Mesenteric fat pad (tissue), 1 donor: ENCODE measurements at places on chromosomes 12 and 14. TPM values are rescaled to one million over a fixed set of nuclear protein-coding genes. Genes with fewer than 3 reads are reported as not detected.

The CAPZA3 gene
- total RNA-seq, result not detected

The LRRC10 gene
- total RNA-seq, result not detected

The TBX3 gene
- total RNA-seq, result 16.5 TPM

The GARIN6 gene
- total RNA-seq, result not detected

The SMARCD1 gene
- 63.1 TPM for total RNA-seq

The NID2 gene
- total RNA-seq, result 66.2 TPM

The MBD6 gene
- 66.0 TPM for total RNA-seq

The SIX4 gene
- total RNA-seq, result 1.9 TPM

The HHIPL1 gene
- 3.8 TPM for total RNA-seq

The KRT78 gene
- total RNA-seq, result not detected

The ZNF385A gene
- 31.9 TPM for total RNA-seq

GRCh38 chr12:48851883-48852733 is at the start of gene DDX23:
Gene DDX23, minus strand, starts transcription at chr12:48852163. Its CDS starts 6,381 bp downstream, at chr12:48845782.
- peak; percentile 96 for DNase-seq

DNA sequence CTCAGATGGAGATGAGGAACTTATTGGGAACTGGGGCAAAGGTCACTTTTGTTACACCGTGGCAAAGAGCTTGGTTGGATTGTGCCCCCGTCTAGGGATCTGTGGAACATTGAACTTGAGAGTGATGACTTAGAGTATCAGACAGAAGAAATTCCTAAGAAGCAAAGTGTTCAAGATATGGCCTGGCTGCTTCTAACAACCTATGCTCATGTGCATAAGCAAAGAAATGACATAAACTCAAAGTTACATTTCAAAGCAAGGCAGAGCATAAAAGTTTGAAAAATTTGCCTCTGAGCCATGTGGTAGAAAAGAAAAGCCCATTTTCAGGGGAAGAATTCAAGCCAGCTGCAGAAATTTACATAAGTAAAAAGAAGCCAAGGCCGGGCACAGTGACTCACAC is 21.5 kb upstream of the RAP1B start:
- no peak for DNase-seq

DNA sequence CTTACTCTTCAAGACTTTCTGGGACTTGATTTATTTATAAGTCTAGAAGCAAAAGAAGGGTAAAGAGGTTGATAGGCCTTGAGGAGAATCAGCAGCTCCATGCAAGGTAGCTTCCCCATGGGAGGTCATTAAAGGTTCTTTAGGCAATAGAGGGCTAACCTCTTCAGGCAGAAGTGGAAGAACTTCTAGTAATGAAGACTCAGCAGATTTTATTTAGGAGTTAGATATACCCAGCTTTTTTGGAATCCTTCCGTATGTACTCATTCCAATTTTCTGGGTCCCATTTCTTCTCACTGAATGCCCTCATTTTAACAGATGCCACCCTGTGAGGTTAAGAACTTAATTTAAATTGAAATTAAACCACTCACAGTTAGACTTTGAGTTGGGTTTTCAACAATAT is 565.6 kb downstream of the LRFN5 start:
- no peak for DNase-seq

DNA sequence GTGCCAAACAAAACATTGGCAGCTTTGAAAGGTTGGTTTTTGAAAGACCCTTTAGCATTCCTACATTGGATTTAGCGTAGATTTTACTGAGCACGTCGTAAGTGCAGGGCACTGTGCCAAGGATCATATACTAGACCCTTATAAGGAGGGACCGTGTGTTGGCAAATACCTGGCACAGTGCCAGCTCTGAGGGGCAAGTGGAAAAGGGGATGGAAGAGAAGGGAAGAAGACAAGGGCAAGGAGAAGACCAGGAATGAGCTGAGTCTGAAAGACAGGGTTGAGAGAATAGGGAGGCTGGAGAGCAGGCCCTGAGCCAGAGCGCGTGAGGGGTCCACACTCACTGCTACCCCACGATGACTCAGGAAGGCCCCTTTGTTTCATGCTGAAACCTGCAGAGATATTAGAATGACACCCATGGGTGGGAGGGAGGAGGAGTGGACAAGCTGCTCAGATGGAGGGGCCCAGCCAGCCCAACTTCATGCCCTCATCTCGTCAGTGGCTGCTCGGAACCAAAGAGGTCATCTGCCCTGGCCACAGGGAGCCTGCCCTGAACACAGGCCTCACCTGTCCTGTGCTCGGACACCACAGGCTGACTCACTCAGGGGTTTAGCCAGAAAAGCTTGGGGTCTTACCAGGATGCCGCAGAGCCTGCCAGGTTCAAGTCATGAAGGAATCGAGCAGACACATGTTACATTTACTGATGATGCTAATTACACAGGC is 25.0 kb downstream of the RAB35 start:
- DNase-seq, result no peak

- DNase-seq, result no peak
Measured at GRCh38 chr12:109775172-109775881, 57.9 kb downstream of the TRPV4 start.

- DNase-seq, result no peak
Measured at GRCh38 chr14:37399517-37399916, 195.5 kb downstream of the FOXA1 start.

- no peak for DNase-seq
Measured at GRCh38 chr14:52078095-52078531, 9.3 kb upstream of the NID2 start.

GRCh38 chr12:132176920-132177551 is 32.8 kb downstream of the NOC4L start:
- DNase-seq, result no peak

DNA sequence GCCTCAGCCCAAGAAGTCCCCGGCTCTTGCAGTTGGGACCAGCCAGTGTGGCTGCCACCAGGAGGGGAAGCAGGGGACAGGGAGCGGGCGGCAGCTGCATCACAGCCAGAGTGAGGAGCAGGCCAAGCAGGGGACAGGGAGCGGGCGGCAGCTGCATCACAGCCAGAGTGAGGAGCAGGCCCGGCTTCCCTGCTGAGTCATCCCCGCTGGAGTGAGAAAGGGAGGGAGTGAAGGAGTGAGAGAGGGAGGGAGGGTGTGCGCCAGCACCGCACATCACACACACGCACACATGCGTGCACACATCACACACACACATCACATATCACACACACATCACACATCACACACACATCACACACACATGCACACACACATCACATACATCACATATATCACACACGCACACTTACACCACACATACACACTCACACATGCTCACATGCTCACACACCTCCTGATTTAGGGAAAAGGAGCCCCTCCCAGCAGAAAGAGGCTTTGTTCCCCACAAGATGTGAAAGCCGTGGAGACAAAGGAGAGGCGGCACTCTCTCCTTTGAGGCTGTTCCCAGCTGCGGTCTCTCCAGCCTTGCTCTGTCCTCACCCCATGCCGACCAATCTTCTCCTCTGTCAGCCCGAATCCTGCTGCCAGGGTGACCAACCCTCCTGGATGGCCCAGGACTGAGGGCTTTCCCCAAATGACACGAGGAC is 16.7 kb upstream of the ZDHHC22 start:
- no peak for DNase-seq

DNA sequence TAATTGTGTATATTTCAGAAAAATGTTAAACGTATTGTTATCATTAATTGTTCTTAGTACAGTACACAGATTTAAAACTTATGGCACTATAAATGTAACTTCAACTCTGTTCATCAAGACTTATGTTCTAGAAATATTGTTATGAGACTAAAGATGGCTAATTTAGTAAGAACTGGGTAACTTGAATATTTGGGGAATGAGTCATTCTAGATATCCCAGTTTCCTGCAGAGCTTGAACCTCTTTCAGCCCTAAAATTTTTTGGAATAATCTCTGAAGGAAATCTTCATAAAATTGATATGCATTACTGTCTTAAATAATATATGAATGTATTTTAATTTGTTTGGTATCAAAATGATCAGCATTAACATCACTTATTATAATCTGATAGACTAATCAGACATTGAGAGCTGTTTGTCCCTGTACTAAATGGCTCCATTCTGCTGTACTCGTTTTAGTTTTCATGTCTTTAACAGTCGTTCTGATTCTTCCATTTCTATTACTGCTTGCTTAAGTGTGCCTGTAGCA is 87.1 kb downstream of the VEZT start:
- no peak for DNase-seq

GRCh38 chr12:62694632-62695031 is 228.0 kb downstream of the MON2 start:
- DNase-seq, result no peak

DNA sequence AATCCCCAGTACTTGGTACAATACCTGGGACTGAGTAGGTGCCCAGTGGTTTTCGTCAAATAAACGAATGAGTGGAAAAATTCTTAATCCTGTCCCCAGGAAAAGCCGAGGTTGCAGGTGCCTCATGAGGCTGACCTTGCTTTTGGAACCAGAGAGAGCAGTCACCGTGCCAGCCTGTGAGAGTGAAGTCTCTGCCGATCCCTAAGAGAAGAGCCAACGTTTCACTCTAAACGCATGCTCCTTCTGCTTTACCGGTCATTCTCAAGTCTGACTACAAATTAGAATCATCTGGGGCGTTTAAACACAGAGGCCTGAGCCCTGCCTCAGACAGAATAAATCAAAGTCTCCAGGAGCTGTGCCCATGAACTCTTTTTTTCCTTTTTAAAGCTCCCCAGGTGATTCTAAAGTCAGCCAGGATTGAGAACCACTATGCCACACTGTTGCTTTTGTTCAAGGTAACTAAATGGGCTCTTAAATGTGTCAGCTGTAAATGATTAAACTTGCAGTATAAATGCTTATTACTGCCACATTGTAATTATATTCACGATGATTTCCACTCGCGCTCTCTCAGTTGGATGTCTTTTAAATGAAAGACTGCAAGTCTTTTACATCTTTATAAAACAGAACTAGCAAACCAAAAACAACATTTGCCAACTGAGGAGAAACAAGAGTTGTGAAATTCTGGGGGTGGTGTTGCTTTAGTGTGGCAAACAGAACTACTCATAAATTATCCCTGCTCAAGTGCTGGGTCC is 26.9 kb downstream of the TCP11L2 start:
- no peak for DNase-seq

GRCh38 chr14:103626146-103626850 is 2.7 kb upstream of the KLC1 start:
- no peak for DNase-seq

DNA sequence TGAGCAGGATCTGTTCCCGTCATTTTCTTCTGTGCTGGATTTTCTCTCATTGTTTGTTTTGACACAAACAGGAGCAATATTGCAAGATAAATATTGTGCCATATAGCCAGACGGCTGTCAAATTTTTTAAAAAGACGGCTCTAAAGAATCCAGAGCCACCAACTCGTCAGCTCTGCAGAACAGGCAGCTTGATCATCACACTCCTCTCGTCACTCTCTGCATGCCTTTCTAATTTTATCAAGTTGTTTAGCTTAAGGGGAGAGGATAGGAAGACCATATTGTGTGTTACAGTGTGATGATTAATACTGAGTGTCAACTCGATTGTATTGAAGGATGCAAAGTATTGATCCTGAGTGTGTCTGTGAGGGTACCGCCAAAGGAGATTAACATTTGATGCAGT is 562.8 kb downstream of the GALC start:
- no peak for DNase-seq

DNA sequence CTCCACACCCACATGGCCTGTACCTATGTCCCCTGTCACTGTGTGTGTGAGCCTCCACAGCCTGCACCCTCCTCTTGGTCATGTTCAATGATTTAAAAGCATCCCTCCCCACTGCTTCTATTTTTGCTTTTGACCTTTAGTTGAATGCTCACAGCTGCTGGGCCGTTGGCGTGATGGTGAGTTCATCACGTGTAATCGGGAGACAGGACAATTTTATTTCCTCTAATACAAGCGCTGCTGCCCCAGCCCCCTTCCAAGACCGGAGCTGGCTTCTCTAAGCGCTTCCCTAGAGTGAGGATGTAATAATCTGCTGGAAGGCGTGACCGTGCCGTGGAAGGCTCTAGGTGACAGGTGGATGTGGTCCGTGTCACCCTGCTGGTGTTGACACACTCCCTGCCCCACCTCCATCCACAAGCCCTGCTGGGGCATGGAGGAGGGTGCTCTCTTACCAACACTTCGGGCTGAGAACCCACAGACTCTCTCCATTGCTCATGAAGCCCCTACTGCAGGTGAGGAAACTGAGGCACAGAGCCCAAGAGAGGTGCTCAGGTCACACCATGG is 25.4 kb downstream of the CCDC85C start:
- DNase-seq, result no peak

GRCh38 chr14:104443391-104444158 is 136.0 kb upstream of the C14orf180 start:
- peak; percentile 74 for DNase-seq

DNA sequence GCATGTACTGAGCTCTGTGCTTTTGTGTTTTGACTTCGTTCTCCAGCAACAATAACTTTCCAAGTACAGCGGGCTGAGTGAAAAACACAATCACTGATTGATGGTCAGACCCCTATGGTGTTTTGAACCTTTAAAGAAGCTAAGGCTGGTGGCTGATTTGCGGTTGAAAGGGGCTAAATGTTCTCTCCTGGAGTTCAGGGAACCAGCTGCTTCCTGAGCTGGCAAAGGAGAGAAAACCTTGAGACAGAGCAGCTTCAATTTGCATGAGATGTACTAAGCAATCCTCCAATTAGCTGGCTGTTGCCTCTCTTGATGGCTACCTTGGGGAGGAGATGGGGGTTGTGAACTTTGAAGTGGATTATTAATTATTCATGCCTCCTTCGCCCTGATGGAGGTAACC is 546.7 kb upstream of the SEL1L start:
- DNase-seq, result no peak
